ENCODE measurements at places on chromosomes 2 and 18.

DNA sequence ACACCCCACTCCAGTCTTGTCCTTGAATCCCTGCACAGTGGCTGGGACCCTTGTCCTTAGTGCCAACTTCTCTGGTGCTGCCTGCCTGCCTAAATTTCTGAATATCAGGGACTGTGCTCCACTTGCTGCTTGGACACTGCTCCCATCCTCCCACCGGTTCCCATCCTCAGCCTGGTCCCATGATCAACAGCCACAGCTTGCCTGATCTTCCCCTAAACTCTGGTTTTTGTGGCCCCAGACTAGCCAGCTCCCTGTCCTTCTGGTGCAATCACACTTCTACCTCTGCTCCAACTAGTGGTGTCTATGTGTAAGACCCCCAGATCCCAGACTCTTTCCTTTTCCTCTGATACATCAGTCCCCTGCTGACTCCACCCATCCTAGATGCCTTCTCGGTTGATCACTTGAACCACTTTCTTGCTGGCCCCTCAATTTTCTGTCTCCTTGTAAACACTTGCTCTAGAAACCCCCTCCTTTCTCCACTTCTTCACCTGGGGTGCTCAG is 37.2 kb upstream of the POLE4 start:
- DNase-seq, result no peak

GRCh38 chr18:78587626-78588600 is 391.7 kb upstream of the SALL3 start:
- no peak for DNase-seq

GRCh38 chr2:217652761-217653639 is 349.8 kb downstream of the TNS1 start:
- peak; percentile 9 for DNase-seq

DNA sequence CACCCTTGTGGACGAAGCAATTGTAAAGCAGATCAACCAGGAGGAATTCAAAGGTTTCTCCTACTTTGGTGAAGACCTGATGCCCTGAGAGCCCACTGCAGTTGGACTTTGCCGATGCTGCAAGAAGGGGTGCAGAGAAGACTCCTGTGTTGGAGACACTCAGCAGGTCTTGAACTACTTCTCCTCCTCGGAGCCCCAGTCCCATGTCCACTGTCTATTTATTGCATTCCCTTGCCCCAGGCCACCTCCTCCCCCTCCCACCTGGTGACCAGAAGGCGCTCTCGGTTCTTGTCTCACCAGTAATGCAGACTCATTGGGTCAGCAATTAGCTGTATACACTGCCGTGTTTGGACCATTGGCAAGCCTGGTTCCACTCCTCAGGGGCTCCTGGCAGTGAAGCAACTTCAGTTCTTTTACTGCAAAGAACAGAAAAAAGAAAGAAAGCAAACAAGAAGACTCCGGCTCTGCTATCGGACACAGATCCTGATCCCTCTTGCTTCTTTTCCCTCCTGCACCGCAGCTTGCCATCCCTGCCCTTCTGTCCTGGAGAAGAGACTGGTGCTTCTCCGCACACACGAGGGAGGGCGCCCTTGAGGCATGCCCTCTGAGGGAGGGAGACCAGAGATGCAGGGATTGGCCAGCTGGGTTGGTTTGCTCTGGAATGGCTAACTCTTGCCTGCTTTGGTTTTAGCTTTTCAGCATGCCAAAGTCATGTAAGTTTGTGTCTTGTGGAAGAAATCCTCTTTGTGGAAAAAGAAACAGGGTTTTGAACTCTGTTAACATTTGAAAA is 112.2 kb upstream of the EPAS1 start:
- peak; percentile 34 for DNase-seq

- DNase-seq, result no peak
Observed at GRCh38 chr18:35983818-35984217, 11.3 kb downstream of the RMP24 start.

GRCh38 chr2:1210352-1210751 is 202.9 kb upstream of the TPO start:
- no peak for DNase-seq

GRCh38 chr18:10995550-10995949 is 153.8 kb downstream of the PIEZO2 start:
- no peak for DNase-seq

- DNase-seq, result no peak
Observed at GRCh38 chr2:44335806-44336538, 25.3 kb downstream of the PREPL start.

GRCh38 chr2:11286749-11287148 is 57.7 kb downstream of the ROCK2 start:
- DNase-seq, result no peak

DNA sequence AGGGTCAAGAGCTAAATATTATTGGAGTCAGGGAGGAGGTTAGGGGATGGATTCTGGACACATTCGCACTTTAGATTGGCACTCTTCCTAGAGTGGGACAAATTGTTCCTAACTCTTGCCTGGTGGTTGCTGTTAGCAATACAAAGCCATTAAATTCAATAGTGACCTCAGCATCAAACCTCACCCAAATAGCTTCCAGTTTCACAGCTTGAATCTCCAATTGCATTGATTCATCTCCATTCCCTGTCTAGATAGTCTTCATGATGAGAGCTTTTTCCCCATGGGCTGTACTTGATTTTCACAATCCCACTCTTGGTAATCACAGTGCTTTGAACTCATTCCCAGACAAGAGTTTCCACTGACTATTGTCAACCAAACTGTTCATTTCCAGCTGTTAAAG is 585.9 kb upstream of the SYT4 start:
- no peak for DNase-seq

- DNase-seq, result no peak
Observed at GRCh38 chr2:46381263-46381849, 84.1 kb downstream of the EPAS1 start.

DNA sequence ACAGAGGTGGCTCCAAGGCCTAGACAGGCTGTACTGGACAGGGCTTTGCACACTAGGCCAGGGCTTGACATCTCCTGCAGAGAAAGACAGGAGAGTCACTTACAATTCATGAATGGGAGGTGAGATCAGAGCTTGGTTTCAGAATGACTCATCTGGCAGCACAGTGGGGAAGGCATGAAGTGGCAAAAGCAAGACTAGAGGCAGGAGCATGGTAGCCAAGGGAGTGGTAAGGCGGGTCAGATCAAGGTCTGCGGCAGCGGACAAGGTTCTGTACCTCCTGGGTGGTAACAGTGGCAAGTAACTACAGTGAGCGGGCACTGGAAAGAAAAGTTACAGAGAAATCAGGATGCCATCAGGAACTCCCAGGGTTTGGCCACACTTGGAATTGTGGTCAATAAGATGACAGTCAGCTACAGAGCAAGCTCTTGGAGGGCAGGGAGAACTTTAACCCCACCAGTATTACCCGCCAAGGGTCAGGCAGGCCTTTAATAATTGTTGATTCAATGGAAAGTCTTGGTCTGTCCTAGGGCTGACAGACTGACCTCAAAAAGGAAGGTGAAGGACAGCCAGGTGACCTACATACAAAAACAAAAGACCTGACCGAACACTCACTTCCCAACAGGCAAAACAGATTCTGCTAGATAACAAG is 5.7 kb downstream of the MCFD2 start:
- no peak for DNase-seq

DNA sequence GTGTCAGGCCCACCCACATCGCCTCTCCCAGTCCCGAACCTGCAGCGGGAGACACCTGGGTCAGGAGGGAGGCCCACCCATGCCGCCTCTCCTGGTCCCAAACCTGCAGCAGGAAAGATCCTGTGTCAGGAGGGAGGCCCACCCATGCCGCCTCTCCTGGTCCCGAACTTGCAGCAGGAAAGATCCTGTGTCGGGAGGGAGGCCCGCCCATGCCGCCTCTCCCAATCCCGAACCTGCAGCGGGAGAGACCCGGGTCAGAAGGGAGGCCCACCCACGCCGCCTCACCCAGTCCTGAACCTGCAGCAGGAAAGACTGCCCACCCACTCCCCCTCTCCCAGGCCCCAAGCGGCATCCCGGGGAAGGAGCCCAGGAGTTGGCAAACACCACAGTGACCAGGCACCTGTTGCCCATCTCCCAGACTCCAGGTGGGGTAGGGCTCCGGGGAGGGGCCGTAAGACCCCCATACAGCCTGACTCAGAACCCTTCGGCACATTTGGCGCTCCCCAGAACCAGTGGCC is 7.8 kb downstream of the SLC66A2 start:
- DNase-seq, result no peak

DNA sequence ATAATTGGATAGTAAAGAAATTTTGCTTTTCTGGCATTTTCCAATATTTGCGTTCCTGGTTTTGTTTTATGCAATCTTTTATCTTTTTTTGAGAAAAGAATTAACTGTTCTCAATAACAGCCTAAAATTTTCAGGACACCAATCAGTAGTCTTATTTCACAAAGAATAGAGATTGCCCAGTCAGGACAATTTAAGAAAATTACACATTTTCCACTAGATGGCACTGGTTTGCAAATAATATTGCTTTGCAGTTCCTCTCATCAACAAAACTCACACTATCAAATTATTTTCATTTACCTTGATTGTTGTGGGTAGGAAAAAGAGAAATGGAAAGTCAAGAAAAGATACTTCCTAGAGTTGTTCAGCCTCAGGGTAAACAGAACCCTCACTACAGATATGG is 2.4 kb upstream of the RBM45 start:
- peak; percentile 35 for DNase-seq

GRCh38 chr18:10590412-10590811 is 64.6 kb downstream of the NAPG start:
- DNase-seq, result no peak

GRCh38 chr2:10935953-10936942 is 24.5 kb downstream of the KCNF1 start:
- DNase-seq, result peak; percentile 35

- DNase-seq, result no peak
Observed at GRCh38 chr2:231239751-231240150, 41.3 kb downstream of the ARMC9 start.

GRCh38 chr18:62523631-62524439 is 1.0 kb downstream of the ZCCHC2 start:
- DNase-seq, result peak; percentile 16

DNA sequence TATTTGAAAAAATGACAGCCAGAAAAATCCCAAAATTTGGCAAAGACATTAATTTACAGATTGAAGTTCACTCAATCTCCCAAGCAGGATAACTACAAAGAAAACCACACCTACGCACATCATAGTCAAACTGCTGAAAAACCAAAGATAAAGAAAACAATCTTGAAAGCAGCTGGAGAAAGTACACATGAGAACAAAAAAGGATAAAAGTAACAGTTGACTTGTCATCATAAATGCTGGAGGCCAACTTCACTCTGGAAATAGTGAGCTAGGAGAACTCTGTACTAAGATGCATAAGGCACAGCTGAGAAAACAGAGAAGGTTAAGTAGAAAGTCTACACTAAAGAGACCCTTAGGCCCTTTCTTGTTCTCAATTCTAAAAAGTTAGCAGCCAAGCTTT is 73.1 kb downstream of the TLK1 start:
- no peak for DNase-seq

DNA sequence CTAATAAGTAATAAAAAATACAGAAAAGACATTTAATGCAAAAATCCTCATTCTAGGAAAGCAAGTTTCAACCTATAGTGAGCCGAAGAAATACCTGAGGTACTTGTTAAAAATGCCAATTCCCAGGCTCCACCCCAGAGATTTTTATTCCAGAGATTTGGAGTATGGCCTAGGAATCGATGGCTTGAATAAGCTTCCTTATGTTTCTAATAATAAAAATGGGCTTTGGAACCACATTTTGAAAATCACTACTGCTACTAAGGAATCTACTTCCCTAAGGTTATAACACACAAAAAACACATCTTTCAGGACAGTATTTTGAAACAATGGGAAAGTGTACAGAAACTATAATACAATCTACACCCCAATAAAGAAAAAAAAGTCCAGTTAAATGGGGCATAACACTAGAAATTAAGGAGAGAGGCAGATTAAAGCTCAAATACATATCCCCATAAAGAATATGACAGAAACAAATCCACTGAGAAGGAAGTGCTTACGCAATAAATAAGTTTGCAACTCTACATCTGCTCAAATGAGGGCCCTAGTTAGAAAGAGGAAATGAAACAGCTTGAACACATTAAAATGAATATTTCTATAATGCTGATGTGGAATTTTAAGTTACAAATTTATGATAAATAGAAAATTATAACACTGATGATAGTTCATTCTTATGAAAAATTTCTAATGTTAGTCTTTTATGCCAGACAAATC is 103.7 kb downstream of the EPB41L3 start:
- DNase-seq, result no peak

DNA sequence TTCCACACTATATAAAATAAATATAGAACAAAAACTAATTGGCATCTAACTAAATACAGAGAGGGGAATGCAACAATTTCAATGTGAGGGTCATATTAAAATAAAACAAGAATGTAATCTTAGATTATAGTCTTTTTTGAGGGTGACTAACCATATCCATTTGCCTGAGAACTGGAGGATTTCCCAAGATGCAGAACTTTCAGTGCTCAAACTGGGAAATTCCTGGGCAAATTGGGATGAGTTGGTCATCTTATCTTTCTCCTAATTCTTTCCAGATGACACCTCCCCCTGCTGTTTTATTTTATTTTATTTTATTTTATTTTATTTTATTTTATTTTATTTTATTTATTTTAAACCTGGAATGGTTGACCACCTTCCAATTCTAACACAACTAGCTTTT is 846.2 kb downstream of the SLC4A3 start:
- no peak for DNase-seq

GRCh38 chr2:232898592-232899543 is 28.8 kb downstream of the SNORC start:
- no peak for DNase-seq

- no peak for DNase-seq
Observed at GRCh38 chr2:200829258-200829655, 17.5 kb downstream of the BZW1 start.

DNA sequence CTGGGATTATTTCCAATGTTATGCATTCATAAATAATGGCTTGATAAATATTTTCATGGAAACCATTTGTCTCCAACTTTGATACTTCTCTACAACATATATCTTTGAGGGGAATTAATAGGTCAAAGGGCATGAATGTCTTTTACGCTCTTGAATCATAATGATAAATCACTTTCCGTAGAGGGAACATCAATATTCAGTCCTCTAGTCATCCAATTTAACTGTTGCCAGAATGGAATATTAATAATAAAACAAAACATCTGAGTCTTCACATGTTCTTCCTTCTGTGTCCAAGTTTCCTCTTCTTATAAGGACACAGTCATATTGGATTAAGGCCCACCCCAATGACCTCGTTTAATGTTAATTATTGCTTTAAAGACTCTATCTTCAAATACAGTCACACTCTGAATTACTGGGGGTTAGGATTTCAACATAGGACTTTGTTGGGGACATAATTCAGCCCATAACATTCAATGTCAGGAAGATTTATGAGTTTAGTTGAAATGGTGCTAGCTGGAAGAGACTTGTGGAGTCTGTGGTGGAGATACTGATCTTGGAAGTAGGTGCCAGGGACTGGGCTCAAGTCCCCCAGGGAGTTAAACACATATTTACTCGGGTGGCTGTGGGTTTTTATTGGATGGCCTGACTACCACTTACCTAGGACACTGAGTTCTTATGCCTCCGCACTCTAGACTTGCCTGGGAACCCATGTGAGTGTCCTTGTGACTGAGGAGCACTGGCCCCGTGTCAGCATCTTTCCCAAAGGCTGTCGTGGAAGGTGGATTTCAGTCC is 85.0 kb upstream of the SEC11C start:
- DNase-seq, result peak; percentile 6

GRCh38 chr18:933082-933481 is 28.4 kb downstream of the ADCYAP1 start:
- DNase-seq, result no peak

GRCh38 chr2:20491739-20492531 is 45.1 kb downstream of the RHOB start:
- no peak for DNase-seq

Measured in HEK293T (cell line).